ENCODE measurements at places on chromosomes 16 and 17.

DNA sequence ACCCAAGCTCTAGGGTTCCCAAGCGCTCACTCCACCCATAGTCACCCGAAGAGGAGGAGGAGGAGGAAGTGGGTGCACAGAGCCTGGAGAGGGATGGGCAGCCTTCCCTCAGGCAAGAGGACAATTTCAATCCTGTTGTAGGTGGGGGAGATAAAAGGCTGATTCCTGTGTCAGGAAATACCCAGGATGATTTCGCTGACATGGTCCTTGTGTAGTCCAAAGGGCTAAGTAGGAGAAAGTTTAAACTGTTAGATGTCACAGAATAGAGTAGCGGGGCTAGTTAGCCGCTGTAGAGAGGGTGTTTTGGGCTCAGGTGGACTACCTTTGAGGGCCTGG is 1.3 kb upstream of the EXOC7 start:
- DNase-seq, result peak; percentile 14

GRCh38 chr17:18850679-18851078 is 7.3 kb upstream of the PRPSAP2 start:
- DNase-seq, result no peak

GRCh38 chr17:31584438-31585279 is 193.2 kb downstream of the RAB11FIP4 start:
- DNase-seq, result no peak

GRCh38 chr16:80664786-80665185 is 124.0 kb downstream of the DYNLRB2 start:
- no peak for DNase-seq

DNA sequence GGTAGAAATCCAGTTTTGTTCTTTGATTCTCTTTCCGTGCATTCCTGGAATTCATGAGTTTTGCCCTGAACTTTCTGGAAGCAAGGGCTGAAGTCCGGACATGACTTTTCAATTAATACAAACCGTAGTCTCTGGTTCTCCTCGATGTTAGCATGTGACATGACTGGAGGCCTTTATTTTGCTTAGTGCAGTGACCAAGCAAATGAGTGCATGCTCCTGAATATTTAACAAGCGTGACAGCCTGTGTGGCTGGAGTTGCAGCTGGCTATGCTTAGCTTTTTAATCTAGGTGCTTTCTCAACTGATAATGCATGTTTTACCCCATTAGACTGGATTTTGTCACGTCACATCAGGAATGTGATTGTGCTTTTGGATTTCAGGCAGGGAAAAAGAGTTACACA is 302.1 kb downstream of the MAP2K6 start:
- DNase-seq, result no peak

GRCh38 chr17:71084219-71084618 is 914.9 kb downstream of the KCNJ2 start:
- DNase-seq, result peak; percentile 36

DNA sequence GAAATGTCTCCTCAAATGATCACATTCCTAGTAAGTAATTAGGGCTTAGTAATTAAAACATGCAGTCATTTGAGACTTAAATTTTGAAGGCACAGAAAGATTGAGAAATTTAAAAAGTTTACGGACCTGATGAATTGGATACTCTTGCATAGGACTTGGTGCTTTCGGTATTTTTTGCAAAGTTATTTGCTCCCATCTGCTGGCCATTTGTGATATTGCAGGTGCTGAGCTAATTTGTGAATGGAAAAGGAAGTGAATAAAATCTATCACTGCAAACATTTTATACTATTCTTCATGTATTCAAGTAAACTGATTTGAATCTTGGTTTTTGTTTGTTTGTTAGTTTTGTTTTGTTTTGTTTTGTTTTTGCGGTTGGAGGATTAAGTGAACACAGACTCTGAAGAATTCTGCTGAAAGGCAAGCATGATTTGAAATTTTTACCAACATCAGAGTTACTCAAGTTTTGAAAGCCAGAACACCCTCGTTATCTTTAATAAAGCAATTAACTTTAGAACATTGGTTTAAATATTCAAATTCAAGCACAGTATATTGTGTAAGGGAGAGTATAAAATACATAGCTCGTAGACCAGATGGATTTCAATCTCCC is 689.5 kb upstream of the RBFOX1 start:
- no peak for DNase-seq

Data from H7 (cell line).